ENCODE measurements at places on chromosomes 6 and 20.

GRCh38 chr6:169828176-169828575 lies 76.8 kb downstream of the ERMARD start:
- no peak for DNase-seq

- DNase-seq = no peak
Measured at GRCh38 chr6:133587546-133588160, 301.3 kb upstream of the TCF21 start.

GRCh38 chr20:49340161-49340966 lies 62.5 kb upstream of the ZNFX1 start:
- DNase-seq = no peak

- DNase-seq = no peak
Measured at GRCh38 chr6:14722001-14722562, 523.8 kb upstream of the JARID2 start.

GRCh38 chr6:88843040-88843439 lies 120.4 kb downstream of the RNGTT start:
- no peak for DNase-seq

GRCh38 chr6:18823782-18824386 lies 436.7 kb downstream of the RNF144B start:
- DNase-seq = no peak

DNA sequence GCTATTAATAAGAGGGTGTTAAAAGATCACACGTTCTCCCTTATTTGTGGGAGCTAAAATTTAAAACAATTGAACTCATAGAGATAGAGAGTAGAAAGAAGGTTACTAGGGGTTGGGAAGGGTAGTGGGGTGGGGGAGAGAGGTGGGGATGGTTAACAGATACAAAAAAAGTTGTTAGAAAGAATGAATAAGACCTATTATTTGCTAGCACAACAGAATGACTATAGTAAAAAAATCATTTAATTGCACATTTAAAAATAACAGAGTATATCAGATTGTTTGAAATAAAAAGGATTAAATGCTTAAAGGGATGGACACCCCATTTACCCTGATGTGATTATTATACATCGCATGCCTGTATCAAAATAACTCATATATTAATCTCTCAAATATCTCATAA lies 43.3 kb upstream of the STMND1 start:
- no peak for DNase-seq

DNA sequence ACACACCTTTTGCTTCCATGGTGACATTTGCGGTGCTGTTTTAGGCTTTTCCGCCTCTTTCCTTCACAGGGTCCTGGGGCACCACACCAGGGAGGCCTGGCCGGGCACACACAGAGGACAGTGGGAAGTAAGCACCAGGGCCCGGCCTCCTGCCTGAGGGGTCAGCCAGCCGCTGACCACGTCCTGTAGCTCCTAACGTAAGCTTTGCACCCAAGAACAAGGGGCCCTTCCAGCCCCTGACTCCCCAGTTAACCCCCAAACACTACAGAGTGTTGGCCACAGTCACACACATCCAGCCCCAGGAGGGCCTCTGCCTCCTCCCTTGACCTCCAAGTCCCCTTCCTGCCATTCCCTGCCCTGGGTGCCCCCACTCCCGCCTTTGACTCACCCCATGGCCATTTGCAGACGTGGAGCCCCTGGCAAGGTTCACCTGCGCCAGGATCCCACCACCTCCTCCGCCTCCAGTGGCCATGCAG lies 54.7 kb downstream of the YTHDF1 start:
- no peak for DNase-seq

DNA sequence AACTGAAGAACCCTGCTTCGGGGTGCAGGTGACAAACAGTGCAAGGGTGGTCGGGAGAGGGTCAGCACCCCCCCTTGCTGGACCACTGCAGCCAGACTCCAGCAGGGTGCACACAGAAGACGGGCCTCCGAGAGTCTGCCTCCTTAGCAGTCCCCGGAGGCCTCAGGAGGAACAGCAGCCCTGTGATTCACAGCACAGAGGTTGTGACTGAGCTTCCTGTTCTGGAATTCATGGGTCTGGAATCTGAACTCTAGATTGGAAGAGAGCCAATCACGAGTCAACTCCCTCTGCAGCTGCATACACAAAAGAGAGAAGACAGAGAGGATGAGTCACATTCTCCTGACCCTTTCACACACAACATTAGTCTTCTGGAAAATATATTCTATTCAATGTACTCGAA lies 249.0 kb upstream of the OPRM1 start:
- no peak for DNase-seq

DNA sequence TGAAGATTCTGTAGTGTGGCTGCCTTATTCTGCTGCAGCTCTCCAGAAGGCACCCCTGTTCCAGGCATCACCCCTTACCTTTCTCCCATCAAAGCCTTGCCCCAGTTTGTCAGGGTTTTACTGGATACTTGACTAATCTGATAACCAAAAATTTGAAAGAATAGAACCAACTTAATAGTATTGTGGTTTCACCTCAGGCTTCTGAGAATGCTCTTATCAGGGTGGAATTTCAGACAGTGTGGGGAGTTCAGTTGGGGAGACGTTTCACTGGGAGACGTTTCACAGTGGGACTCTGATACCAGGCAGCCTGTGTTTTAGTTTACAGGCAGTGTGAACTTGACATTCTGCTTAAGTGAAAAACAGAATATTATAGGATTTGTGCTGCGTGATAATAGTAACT lies 50.5 kb downstream of the SCAND1 start:
- no peak for DNase-seq

GRCh38 chr20:43941476-43942200 lies 27.0 kb downstream of the TOX2 start:
- no peak for DNase-seq

DNA sequence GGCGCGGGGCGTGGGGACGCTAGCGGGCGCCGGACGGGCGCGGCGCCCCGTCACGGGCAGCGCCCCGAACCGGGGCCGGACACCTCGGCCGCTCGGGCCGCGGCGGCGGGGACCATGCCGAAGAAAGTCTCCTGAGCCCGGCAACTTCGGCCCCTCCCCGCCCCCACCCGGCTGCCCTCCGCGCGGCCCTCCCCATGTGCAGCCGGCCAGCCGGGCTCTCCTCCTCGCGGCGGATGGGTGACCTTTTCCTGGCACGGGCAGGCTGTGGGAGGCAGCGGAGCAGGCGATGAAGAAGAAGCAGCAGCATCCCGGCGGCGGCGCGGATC lies 278 bp downstream of the UST start:
- no peak for DNase-seq

DNA sequence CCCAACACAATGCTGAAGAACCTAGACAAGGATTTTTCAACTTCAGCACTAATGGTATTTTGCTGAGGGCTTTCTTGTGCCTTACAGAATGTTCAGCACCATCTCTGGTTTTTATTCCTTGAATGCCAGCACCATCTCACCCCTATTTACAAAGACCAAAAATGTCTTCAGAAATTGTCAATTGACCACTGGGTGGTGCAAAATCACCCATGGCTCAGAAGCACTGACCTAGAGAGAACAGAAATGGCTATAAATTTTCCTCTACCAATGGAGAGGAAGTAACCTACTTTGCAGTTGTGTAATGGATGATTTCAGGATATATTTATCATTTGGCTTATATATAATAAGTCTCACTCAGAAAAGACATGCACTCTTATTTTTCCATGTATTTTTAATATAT lies 431.0 kb upstream of the IRAK1BP1 start:
- no peak for DNase-seq

DNA sequence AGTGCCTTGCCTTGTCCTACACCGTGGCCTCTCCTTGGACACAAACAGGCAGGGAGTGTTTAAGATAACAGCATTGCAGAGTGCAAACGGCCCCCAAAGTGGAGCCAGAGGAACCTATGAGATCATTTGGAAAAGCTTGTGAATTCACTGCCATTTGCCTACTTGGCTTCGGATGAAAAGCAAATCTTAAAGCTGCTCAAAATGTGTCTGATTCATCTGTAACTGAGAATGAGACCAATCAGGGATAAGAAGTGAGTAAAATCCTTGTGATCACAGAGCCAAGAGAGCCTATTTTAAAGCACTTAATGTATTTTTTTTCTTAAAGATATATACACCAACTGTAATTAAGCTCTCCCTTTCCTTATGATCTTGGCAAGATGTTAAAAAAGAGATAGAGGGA lies 65.7 kb upstream of the BACH2 start:
- no peak for DNase-seq

DNA sequence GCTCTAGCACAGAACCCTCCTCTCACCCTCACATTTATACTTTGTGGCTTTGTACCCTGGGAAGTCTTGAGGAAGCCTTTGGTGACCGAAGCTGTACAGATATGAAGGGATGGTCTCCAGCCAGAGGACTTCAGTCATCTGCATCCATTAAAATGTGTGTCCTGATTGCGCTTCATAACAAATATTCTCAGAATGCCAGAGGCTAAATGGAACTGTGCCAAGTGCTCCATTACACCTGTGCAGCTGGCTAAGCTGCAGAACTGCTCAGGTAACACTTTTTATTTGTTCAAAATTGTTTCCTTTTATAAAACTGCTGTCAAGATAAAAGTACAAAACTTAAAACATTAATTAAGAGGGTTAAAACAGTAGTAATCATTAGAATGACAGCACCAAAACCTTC lies 22.3 kb downstream of the TPBG start:
- DNase-seq = no peak

DNA sequence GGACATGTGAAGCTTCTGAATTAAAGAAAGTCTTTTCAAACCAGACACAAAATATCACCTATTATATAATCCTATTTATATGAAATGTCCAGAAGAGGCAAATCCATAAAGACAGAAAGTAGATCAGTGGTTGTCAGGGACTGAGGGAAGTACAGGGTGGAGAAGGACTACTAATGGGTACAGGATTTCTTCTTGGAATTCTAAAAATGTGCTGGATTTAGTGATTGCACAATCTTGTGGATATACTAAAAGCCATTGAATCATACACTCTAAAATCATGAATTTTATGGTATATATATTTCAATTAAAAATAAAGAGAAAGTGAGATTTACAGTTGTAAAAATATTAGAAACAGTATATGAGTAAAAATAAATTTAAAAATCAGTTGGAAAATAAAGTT lies 18.7 kb upstream of the MC3R start:
- DNase-seq = no peak

DNA sequence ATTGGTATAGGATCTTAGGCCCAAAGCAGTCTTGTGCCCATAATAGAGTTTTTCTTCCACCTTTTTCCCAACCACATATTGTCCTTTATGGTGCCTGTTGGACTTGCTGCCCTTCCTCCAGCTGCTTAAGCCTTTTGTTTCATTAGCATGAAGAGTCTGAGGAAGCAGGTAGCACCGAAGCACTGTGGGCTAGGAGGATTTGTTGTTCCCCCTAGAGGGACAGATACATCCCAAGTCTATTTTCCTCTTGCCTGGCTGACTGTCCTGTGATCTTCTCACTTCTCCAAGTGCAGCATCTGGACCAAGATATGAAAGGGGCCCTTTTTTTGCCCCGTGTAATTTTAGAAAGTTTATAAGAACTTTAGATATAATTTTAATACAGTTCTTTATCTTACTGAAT lies 50.7 kb upstream of the COL10A1 start:
- DNase-seq = no peak

GRCh38 chr6:63537201-63537958 lies 34.9 kb upstream of the LOC128125822 start:
- DNase-seq = no peak

DNA sequence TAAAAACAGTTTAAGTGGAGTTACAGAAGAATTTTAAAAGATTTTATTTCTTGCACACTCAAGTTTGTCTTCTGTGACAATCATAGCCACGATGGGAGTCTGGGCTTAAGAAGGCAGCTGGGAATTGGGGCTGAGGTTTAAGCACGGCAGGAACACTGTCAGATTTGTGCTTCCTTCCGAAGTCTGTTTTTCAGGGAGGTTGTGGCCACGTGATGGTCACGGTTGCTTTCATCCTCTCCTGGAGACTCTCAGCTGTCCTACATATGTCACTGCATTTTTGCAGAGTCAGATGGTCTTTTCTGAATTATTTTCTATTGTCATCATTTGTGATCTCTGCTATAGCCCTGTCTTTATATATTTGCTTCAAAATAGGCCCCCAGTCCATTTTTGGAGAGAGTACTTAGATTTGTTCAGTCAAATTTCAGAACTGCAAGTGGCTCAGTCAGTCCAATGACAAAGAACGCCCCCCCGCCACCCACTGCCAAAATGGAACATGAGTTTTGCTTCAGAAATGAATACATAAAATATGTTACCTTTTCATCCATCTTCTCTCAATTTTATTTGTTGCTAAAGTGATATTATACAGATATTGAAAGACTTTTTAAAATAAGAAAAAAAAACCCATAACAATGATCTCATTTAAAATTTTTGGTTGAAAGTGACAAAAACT lies 111.8 kb upstream of the ZFP64 start:
- no peak for DNase-seq

DNA sequence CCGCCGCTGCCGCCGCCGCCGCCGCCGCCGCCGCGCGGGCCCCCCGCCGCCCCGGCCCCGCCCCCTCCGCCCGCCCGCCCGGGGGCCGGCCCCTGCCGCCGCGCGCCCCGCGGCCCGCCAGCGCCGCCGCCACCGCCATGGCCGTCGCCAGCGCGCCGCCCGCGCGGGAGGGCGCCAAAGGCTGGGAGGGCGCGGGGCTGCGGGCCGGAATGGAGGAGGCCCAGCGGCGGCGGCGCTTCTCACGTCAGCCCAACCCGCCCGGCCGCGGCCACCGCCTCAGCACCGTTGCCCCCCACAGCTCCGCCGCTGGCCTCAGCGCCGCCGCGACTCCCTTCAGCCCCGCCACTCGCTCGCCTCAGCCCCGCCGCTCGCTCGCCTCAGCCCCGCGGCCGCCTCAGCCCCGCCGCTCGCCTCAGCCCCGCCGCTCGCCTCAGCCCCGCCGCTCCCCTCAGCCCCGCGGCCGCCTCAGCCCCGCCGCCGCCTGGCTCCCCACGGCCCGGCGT lies 258 bp downstream of the PHF10 start:
- DNase-seq = no peak

DNA sequence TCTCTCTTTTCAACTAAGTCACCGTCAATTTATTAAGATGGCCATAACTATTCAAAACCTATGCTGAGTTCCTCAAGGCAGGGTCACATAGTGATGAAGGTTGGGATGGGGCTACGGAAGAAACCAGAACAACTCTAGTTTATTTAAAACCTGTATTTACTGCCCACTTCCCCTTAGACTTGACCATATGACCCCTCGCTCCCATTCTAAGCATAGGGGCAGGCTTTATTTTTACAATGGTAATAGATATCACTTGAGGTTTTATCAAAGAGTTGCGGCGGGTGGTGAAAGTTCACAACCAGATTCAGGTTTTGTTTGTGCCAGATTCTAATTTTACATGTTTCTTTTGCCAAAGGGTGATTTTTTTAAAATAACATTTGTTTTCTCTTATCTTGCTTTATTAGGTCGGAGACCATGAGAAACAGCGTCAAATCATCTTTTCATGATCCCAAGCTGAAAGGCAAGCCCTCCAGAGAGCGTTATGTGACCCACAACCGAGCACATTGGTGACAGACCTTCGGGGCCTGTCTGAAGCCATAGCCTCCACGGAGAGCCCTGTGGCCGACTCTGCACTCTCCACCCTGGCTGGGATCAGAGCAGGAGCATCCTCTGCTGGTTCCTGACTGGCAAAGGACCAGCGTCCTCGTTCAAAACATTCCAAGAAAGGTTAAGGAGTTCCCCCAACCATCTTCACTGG lies 5.5 kb downstream of the EDN1 start:
- DNase-seq = no peak

All from left forelimb (tissue), 1 donor.